Stimulated activated naive CD8-positive, alpha-beta T cell treated with anti-CD3 and anti-CD28 coated beads, Interleukin-15, Interleukin-2, amounts not matched to agents 100 U/mL and 50 U/mL, for 24 hours (primary cell): ENCODE measurements at places on chromosomes 7 and 10.

DNA sequence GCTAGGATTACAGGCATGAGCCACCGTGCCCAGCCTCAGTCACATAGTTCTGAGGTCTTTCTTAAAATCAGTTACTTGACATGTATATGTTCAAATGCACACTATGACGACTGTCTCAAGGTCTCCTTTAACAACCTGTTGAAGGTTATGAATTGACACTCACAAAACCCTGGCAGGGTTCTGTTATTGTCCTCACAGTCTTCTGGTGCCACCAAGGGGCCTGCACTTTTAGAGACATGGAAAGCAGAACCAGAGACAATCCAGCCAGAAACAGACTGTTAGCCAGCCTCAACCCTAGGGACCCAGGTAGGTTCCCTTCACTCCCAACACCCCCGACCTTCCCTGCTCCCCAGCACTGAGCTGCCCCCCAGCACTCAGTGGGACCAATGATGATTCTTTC, 26.4 kb downstream of the TEX36 start:
- DNase-seq = no peak

GRCh38 chr10:3755440-3756359, 29.3 kb downstream of the KLF6 start:
- DNase-seq = no peak

GRCh38 chr7:99493823-99494222, 6.3 kb downstream of the ZNF394 start:
- no peak for DNase-seq

- DNase-seq = no peak
Observed at GRCh38 chr10:79940431-79940830, 8.5 kb downstream of the SFTPD start.

- no peak for DNase-seq
Observed at GRCh38 chr10:48948470-48949037, 8.9 kb upstream of the LRRC18 start.

GRCh38 chr7:55555160-55555559, 17.1 kb downstream of the VOPP1 start:
- DNase-seq = no peak

- no peak for DNase-seq
Observed at GRCh38 chr7:113267271-113267670, 148.9 kb upstream of the SMIM30 start.

- DNase-seq = no peak
Observed at GRCh38 chr10:6501931-6502330, 78.1 kb downstream of the PRKCQ start.

GRCh38 chr7:132317701-132318351, 258.4 kb downstream of the PLXNA4 start:
- no peak for DNase-seq

DNA sequence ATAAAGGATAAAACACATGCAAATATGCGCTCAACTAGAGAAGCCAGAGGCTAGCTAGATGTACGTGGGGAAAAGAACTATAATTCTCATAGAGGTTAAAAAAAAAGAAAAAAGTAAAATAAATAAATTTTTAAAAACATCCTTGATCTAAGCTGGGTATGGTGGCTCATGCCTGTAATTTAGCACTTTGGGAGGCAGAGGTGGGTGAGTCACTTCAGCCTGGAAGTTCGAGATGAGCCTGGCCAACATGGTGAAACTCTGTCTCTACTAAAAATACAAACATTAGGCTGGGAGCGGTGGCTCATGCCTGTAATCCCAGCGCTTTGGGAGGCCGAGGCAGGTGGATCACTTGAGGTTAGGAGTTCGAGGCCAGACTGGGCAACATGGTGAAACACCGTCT, 18.6 kb upstream of the HSPA12A start:
- DNase-seq = no peak

- DNase-seq = peak; percentile 20
Observed at GRCh38 chr7:17640730-17641377, 299.4 kb downstream of the SNX13 start.

DNA sequence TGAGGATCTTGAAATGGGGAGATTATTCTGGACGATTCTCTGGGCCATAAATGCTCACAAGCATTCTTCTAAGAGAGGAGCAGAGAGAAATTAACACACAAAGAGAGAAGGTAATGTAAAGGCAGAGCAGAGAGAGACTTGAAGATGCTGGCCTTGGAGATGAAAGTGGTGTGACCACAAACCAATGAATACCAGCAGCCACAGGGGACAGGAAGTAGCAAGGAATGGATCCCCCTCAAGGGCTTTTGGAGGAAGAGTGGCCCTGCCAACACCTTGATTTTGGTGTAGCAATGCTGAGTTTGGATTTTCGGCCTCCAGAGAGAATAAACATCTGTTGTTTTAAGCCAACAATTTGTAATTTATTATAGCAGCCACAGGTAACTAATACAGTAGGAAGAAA, 1155.6 kb downstream of the TYW1 start:
- DNase-seq = no peak

GRCh38 chr7:95605275-95605674, 9.0 kb upstream of the PDK4 start:
- DNase-seq = no peak

- no peak for DNase-seq
Observed at GRCh38 chr10:74921744-74922143, 95.3 kb downstream of the KAT6B start.

DNA sequence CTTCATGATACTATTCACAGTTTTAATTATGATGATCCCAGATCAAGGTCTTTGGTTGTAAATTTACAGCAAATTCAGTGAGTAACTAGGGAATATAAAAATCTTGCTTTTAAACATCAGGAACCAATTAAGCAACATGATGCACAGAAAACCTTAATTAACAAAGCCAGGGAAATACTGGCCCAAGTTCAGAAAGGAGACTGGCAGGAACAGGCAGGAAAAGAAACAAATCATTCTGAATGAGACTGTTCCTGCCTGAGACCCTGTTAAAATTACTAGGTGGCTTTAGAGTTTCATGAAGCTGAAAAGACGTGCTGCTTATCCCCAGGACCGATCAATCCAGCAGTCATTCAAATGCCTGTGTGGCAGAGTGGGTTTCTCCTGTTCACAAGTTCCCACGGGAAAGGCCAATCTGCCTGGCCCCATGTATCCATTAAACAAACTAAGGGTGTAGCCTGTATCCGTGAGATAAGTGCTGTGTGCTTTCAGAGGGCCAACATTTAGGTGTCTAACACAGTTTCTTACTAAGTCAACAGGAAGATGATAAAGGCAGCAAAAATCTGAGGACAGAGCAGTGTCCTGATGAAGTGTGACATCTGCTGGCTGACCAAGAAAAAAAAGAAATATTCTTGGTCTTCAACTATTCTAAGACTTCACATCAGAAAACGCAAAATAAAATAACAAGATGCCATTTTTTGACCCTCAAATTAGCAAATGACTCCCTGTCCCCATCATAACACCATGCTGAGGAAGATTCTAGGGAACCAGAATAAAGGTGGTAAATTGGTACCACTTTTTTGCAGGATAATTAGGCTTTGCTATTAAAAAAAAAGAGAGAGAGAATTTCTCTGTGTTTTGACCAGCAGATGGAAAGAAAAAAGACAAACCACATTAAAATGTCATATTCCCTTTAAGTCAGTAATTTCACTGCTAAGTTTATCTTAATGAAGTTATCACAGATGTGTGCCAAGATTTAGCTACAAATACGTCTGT, 34.2 kb downstream of the PUS7 start:
- no peak for DNase-seq

DNA sequence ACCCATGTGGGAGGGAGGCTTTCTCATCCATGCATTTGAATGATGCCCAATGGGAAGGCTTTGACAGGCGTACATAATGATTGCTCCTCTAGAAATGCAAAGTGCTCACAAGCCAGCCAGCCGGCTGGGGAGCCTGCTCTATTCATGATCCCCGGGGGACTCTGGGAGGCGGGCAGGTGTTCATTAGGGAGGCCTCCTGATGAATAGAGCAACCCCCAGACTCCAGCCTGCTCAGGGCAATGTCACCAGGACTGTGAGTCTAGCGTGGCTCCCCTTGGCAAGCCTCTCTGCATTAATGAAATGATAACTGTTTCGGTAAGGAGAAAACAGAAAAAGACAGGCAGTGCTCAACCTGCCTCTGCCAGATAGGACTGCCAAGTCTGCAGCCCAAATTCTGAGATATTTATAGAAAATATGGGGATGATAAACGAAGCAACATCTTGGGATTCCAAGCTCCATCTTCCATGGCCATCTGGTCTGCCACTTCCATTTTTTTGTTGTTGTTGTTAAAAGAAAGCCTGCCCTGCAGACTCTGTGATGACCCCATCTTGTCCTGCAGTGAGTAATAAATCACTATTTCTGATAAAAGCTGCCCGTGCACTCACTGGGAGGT, 236.4 kb downstream of the PRPF18 start:
- no peak for DNase-seq

DNA sequence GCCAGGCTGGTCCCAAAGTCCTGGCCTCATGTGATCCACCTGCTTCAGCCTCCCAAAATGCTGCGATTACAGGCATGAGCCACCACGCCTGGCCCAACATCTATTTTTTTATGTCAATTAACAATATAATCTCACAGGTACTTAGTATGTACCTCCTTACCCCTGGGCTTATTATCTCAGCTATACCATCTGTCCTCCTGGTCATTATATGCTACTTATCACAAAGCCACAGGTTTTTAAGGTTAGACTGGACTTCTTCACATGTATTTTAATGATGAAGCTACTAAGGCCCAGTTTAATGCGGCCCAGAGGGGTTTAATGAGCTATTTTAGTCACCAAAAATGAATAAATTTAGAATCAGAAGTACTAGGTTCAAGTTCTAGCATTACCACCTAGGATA, 3.4 kb downstream of the NSUN6 start:
- DNase-seq = no peak
